Cerebellar nuclear complex (tissue), 1 donor: ENCODE measurements at places on chromosomes 7 and 10.

- DNase-seq = no peak
Measured at GRCh38 chr10:29471544-29471859, 163.3 kb downstream of the SVIL start.

DNA sequence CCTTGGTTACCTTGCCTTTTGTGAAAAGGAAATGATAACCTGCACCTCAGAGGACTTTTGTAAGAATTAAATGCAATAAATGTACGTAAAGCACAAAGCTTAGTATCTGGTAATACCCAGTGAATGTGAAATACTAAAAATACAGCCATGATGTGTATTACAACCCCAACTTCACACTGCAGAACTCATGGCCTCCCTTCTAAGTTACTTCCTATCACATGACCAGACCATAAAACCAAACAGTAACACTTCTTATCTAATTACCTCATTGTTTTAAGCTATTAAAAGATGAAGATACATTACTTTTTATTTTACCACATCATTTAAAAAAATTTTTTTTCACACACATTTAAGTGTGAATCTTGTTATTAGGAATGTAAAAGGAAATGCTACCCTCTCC, 29.0 kb downstream of the VPS41 start:
- DNase-seq = no peak

GRCh38 chr7:22665923-22666322, 61.1 kb upstream of the IL6 start:
- no peak for DNase-seq

DNA sequence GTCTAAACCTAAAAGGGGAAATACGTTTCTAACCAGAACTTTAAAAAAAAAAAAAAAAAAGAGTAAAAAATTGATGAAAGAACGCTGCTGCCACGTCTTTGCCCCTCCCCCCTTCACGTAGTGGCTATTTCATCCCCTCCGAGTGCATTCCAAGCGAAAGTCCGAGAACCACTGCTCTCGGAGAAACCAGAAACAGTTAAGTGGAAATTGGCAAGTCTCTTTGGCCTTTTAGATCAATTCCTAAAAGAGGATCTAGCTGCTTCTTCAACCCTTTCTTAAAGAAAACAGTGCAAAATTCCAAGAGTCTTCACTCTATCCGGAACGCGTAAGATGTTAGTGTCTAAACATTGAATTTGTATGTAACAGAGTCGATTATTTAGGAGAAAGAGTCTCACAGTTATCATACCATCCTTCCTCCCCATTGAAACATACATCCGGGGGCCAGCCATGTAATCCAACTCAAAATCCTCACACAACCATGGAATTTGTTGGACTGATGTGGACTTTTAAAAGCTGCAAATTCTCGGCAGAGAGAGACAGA, 1.1 kb downstream of the P4HA1 start:
- DNase-seq = no peak

DNA sequence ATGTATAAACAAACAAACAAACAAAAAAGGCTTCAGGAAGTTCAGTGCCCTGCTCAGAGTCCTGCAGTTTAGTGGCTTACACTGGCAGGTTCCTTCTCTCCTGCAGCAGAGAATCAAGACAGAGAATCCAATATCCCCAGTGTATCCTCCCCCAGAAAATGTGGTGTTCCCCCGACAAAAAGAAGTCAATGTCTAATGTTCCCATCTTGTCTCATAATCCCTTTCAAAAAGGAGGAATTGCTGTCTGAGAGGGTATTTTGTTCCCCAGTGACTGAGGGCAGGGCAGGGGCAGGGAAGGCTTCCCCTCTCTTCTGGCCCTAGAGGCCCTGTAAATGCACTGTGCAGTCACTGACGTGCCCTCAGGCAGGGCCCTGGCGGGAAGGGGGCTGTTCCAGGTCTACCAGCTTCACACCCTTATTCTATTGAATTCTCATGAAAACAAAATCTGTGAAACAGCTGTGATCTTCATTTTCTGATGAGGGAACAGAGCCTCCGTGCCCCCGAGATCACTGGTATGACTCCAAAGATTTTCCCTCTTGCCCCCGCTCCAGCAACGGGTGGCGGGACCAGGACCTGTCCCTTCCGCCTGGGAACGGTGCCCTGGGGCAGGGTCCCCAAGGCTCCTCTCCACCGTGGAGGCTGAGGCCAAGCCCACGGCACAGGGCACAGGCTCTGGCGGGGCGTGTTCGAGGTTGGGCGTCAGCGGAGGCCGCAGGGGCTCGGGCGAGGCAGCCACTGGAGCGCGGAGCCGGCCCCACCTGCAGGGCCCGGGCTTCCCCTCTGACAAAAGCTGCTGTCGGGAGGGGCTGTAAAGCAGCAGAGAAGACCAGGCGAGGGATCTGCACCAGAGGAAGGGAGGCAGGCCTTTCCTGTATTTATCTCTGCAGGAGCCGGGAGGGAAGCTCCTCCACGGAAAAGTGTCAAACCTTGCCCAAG, 13.4 kb upstream of the WDFY4 start:
- DNase-seq = no peak

GRCh38 chr7:123783820-123784219, 35.0 kb upstream of the WASL start:
- DNase-seq = no peak

DNA sequence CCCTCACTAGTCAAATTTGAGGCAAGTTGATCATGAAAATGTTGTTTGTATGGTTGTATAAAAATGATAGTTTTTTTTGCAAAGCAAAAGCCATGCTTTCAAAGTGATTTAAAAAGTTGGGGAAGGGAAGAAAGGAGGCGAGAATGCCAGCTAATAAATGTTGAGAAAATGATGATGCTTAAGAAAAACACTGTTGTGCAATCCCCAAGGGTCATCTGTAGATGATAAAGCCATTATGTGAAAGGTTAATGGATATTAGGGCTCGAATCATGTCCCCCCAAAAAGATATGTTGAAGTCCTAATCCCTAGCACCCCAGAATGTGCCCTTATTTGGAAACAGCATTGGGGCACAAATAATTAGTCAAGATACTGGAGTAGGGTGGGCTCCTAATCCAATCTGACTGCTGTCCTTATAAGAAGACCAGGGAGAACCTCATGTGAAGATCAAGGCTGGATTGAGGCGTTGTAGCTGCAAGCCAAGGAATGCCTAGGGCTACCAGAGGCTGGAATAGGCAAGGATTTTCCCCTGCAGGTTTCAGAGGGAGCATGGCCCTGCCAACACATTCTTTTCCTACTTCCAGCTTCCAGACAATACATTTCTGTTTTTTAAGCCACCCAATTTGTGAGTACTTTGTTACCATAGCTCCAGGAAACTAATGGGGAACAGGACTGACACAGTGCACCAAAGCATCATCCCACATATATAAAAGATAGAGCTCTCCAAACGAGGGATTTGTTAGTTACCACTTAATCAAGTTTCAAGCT, 35.4 kb upstream of the MKLN1 start:
- DNase-seq = no peak

DNA sequence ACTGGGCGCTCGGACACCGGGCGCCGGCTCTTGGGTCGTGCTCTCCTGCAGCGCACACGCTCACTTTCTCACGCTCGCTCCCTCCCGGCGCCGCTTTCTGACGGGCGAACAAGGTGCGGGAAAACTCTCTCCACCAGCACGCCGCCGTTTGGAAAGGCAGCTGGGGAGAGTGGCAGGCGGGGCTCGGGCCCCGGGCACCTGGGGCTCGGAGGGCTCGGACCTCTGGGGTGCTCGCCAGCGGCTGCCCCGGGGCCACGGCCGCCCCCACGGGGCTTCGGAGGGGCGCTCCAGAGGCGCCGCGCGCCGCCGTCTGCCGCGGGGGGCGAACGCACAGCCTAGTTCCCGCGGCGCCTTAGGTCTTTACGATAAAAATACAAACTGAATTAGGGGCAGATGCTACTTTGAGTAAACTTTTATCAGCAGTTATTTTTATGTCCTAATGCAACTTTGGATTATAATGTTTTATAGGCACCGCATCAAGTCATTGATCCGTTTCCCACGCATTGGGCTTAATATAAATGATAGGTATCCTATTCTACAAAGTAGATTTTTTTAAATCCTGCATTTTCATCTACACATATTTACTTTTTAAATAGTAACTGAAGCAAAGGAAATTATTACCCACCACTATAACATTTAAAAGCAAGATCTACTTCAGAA, 535 bp upstream of the EPC1 start:
- no peak for DNase-seq

- DNase-seq = no peak
Measured at GRCh38 chr7:106756884-106757283, 95.9 kb upstream of the CCDC71L start.

DNA sequence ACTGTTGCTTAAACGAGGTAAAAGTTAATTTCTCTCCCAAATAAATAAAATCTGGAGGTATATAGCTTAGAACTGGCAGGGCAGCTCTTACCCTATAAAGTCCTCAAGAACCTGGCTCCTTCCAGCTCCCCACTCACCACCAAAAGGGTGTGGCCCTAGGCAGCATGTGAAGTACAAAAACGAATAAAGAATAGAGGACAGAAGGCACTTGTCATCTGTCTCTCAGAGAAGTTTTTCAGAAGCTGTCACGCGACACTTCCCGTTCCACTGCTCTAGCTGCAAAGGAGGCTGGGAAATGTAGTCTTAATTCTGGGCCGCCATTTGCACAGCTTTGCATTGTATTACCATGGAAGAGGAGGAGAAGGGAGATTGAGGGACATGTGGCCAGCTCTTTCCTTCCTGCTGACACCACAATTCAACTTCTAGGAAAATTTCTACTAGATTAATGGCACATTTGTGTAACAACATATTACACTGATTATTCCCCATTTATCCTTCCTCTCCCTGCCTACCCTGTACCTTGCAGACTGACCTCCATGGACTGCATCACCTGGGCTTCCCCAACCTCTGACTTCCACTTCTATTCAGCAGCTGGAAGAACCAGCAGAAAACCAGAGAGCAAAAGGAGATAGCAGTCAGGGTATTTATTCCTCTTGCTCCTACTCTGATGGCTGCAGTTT, 62.2 kb downstream of the CCDC71L start:
- DNase-seq = no peak

- no peak for DNase-seq
Measured at GRCh38 chr7:156639426-156640256, 933 bp upstream of the RNF32 start.

GRCh38 chr7:76409537-76409936, at the start of gene SSC4D:
Gene SSC4D, minus strand, starts transcription at chr7:76409697. Its CDS starts 5,258 bp downstream, at chr7:76404439.
- no peak for DNase-seq

DNA sequence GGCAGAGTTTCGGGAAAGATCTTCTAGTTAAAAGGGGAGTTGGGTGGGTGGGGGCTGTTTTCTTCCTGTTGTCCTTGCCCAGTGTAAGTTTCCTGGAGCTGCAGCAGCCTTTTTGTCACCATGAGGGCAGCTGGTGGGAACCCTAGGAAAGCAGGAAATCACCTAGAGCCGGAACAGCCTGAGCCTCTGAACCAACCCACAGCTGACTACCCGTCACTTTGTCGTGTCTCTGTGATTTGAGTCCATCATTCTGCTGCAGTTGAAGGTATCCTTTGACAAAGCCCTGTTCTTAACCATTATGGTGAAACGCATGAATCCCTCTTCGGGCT, 1.2 kb upstream of the C10orf143 start:
- no peak for DNase-seq

DNA sequence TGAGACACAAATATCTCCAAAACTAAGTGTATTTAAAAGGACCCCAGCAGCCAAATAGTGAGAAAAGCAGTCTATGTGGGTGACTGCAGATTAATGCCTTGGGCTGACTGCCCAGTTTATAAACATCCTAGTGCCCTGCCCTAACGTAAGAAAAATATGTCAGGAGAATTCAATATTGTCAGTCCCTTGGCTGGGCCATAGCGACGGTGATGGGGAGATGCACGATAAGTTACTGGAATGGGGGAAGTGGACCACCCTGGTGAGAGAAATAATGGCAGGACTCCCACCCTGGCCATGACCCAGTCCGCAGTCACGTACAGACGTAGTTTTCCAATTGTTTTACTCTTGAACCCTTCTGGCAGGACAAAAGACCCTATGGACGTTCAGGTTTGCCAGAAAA, 48.0 kb downstream of the JCAD start:
- no peak for DNase-seq

DNA sequence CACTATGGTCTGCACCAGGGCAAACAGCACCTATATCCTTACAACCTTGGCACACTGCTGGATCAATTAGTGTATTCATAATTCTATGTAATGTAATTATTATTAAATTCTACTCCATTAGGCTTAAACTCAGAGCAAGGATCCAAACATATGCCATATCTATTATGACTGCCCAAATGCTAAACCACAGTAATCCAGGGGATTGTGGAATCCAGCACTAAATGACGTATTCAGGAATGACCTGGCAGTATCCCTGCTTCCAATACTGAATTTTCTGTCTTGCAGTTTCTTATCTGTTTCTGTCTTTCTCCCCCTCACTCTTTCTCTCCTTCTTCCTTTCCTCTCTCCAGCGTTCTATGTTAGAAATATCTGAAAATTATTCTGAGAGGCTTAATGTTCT, 16.5 kb upstream of the UBE2D1 start:
- no peak for DNase-seq

DNA sequence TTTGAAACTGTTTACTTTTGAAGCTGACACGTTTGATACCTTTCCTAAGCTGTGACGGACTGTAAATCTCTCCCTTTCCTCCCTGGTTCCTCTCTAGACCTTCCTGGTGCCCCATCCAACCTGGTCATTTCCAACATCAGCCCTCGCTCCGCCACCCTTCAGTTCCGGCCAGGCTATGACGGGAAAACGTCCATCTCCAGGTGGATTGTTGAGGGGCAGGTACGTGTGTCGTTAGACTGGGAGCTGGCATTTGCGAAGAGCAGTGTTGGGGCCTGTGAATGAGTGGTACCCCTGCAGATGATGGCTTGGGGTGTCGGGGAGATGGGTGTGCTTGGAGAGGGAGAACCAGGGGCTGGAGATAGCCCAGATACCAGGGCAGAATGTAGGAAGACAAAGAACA, 602.7 kb upstream of the FOXK1 start:
- no peak for DNase-seq

- no peak for DNase-seq
Measured at GRCh38 chr7:32108651-32109050, 38.4 kb upstream of the PDE1C start.

GRCh38 chr7:27593226-27593625, 69.5 kb downstream of the HIBADH start:
- no peak for DNase-seq

GRCh38 chr7:157482025-157482424, 145.2 kb downstream of the DNAJB6 start:
- DNase-seq = no peak

DNA sequence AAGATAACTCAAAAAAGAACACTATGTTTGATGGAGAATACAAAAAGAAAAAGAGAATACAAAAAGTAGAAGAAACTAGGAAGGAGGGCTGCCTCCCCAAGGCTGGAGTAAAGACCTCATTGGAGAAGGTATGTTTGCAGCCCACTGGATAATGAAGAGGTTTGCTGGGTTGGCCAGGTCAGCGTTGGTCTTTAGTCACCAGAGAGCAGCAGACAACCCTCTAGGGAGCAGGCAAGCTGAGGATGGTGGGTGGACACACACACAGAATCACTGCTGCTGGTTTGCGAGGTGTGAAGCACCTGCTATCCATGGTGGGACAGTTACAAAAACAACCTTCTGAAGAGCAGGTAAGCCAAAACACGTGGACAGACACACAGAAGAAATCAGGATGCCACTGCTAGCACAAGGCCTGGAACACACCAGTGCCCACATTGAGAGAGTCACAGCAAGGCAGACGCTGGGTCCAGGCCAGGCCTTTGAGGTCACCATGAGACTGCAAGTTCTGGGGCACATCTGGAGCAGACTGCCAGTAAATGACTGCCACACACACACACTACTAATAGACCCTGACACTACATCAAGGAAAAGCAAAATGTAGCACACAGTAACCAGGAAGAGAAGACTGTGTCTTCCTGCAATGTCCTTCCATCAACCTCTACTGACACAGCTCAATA, 43.0 kb downstream of the MTERF1 start:
- DNase-seq = no peak
